ENCODE measurements at places on chromosomes 5 and 9. TPM values are rescaled to one million over a fixed set of nuclear protein-coding genes. Genes with fewer than 3 reads are reported as not detected.

The CCDC183 gene
- total RNA-seq = not detected

DNA sequence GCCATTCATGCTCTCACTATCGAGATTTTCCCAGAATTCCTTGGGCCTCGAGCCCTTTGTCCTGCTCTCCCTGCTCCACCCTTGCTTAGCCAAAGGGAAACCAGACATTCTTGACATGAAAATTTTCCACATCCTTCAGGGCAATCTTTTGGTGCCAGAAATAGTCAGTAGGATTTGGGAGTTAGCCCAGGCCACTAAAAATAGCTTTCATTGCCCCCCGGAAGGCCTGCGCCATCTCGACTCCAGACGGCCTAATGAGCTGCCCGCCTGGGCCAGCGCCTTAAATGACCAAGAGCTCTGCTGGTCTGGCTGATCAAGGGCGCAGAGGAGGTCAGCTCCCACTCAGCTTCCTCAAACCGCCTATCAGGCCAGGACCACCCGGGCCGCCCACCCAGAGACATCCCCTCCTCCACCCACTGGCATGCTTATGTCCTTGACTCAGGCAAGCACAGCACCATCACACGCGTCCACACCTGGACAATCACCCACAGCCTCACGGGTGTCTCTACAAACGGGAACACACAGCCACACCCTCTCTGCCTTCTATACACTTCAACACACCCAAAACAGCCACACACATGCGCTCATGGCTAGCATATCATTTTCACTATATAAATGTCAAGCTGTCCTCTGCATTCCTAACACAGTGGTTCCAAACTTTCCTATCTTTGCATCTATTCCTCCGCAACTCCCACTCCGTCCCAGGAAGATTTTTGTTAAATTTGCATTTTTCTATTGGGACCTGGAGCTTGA lies 20.9 kb downstream of the DUSP1 start:
- no peak for DNase-seq

DNA sequence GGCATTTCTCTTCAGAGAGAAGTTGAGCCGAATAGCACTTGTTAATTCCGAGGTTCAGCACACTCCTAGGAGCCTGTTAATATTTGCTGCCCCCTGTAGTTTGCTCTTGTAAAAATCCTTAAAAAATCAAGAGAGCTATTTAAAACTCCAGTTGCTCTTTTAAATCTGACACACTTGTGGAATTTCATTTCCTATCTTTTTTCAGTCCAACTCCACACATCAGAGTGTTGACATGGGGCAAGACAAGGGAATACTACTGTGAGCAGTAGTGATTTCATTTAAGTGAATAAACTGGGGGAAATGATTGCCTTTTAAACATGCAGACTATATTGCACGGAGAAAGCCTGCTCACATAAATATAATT lies 1096.3 kb upstream of the DMAC1 start:
- no peak for DNase-seq

GRCh38 chr5:133781436-133782225 lies 169.3 kb upstream of the FSTL4 start:
- DNase-seq = no peak

GRCh38 chr5:134003817-134004625 lies 754 bp downstream of the VDAC1 start:
- peak; percentile 33 for DNase-seq

The CNTNAP3B gene
- total RNA-seq = not detected

- DNase-seq = no peak
These were observed 15.2 kb upstream of the SPATA9 start for GRCh38 chr5:95697781-95698681.

DNA sequence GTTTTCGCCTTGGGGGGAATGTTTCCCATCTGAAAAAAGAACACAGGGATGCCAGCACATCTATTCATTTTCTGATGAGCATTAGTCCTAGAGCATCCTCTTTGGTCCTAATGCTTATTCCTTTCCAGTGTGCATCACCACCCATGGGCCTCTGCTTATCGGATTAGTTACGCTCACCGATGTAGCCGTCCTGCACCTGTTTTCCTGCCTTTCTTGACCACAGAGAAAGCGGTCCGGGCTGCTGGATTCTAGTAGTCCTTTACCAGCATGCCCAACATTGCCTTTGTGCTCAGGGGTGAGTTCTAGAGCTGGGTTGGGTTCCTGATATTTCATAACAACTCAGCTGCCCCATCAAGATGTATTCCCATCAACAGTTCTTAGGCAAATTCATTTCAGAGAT lies 2084.5 kb upstream of the C9orf72 start:
- no peak for DNase-seq

All from activated T-helper 2 cell treated with anti-CD3 and anti-CD28 coated beads, Interferon-gamma antibody, Interleukin-2, Interleukin-4, amounts not matched to agents 10 μg/mL and 5 μg/mL and 100 μg/mL, durations not matched to agents 14 hours and 24 hours and 36 hours (primary cell).